ENCODE measurements at places on chromosomes 16 and 17.
A peak's percentile ranks its signal among the peaks of the same experiment; 100 is the strongest.

DNA sequence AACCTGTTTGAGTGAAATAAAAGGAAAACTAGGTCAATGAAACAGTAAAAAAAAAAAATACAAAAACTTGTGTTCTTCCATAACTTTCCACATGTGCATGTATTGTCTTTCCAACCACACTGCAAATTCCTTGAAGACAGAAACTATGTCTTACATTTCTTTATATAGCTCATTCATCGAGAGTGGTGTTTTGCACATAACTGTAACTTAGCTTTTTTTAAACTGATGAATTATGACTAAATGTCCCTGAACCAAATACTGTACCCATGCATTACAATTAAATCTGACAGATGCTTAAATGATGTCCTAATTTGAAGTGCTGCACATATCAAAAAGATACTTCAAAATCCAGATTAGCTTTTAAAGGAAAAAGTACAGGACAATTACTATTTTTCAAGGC is 50.1 kb downstream of the BRIP1 start:
- no peak for DNase-seq

DNA sequence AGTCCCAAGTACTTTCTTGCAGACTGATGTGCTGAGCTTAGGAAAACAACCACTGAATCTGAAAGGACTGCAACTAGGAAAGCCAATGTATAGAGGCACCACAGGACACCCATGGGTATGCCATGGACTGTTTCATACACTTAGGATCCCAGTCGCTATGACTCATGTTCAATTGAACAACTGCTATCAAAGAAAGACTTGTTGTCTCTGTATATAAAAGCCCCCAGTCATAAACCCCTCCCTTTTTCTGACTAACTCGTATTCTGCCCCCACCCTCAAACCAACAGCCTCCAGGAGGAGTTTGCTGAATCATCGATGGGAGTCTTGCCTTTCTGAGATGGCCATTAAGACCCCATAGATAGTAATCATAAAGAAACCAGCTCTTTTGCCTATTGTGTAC is 205.4 kb downstream of the ANKFN1 start:
- no peak for DNase-seq

GRCh38 chr16:31064882-31065461 is 9.1 kb downstream of the ZNF668 start:
- no peak for DNase-seq

GRCh38 chr17:73924909-73925186 is 278.6 kb upstream of the RPL38 start:
- no peak for DNase-seq

DNA sequence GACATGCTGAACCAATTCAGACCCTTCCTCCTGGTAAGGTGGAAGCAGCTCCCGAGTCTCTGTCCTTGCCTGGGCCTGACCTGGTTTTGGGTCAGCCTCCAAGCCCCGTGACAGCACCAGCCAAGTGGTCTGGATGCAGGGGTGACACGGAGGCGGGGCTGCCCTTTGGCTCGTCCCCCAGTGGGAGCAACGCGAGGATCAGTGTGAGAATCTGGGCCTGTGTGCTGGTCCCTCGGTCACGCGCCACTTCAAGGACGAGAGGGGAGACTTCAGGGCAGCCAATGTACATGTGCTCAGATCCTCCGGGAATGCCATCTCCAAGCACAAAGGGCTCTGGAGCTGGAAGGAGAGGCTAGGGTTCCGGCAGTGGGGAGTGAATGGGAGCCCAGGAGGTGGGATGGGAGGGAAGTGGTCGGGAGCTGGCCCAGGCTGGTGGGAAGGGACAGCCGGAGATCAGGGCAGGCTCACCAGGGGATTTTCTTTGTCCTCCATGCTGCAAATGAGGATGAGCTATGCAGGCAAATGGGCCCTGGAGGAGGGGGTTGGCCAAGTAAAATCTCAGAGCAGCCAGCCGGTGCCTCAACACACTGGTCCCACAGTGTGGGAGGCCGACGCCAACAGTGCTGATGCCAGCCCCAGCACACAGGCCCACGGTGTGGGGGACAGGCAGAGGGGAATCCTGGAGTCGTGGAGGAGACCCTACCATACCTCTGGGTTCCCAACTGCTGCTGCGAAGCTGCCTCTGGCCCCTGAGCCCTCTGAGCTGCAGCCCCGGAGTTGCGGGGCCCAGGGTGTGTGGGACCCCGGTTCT is 4.2 kb upstream of the NDRG4 start:
- DNase-seq = no peak

DNA sequence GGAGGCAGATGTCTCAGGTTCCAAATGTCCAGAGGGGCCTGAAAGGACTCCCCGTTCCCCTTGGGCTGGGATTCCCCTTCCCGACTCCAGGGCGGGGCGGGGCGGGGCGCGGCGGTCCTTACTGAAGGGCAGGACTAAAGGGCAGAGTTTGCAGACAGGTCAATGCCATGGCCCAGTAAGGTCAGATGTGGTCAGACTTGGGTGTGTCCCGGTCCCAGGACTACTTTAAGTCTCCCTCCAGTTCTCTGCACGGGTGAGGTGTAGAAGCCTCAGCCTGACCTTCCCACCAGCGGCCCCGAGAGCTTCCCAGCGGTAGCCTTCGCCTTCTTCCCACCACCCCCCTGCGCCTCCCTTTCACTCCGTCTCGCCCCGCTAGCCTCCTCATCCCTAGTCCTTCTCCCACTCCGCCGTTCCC is 532 bp downstream of the KDM6B start:
- peak; percentile 36 for DNase-seq

DNA sequence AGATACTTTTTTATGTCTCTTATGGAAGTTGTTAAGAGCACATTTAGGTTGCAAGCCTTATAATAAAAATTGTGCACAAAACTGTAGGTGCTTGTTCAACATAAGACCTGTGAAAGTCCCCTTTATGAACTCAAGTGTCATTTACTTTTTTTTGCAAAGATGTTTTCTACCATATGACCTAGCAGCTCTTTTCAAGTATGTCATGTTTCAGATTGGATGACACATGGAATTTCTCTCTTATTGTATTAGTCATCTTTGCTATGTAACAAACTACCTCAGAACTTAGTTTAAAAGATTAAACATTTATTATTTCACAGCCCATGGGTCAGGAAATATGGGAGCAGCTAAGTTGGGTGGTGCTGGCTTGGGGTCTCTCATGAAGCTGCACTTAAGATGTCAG is 57.9 kb downstream of the PHKB start:
- DNase-seq = no peak

DNA sequence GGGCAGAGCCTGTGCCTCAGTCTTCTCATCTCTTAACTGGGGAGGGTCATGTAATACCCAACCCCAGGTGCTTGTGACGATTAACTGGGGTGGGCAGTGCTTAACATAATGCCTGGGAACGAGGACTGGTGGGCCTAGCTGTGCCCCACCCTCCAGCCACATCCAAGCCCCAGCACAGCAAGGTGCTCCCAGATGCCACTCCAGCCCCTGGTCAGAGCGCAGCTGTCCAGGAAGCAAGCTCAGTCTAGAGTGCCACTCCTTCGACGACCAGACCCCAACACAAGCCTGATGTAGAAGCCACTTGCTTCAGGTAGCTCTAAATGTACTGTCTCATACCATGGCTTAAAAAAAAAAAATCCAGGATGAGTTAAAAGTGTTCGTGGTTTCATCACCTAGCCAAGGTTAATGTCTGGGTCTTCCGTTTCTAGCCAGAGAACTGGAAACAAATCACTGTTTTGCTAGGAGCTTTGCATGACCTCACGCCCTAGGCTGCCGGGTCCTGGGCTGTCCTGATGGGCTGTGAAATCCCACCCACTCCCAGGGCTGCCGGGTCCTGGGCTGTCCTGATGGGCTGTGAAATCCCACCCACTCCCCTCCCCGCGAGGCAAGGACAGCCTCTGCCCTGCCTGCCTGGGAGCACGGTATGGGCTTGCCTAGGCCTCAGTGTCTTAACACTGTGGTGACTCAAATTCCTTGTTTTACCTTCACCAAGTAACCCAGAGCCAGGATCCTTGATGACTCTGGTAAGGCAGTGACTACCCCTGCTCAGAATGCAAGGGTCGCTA is 7.7 kb downstream of the MIEF2 start:
- DNase-seq = no peak

GRCh38 chr17:80909635-80910034 is 82.0 kb upstream of the CHMP6 start:
- no peak for DNase-seq

- DNase-seq = no peak
These were observed 90.2 kb downstream of the SYCE1L start for GRCh38 chr16:77289331-77289809.

DNA sequence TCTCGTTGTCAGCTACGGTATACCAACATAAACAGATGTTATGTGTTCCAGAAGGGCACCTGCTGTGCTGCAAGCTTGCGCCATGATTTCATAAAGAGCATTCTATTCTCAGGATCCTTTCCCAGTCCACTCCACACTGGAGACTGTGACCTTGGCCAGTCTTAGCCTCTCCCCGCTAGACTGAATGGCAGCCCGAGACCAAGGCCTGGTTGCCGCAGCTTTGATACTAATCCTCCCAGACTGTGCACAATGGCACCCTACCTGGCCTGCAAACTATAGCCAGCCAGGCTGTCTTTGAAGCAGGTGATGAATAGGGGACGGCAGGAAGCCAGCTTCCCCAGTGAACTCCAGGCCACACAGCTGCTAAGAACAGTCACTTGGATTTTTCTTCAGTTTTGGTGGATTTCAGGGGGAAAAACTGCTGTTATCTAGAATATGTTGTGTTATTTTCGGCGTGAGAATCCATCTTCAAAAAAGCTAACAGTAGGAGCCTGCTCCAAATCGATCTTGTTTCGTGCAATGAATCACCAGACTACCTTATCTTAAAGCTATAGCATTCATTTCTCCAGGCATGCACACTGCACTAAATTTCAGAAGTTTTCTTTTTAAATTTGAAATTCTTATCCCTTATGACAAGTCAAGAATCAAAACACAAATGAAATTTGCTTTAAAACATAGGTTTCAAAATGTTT is 289.0 kb downstream of the CEP112 start:
- DNase-seq = no peak

DNA sequence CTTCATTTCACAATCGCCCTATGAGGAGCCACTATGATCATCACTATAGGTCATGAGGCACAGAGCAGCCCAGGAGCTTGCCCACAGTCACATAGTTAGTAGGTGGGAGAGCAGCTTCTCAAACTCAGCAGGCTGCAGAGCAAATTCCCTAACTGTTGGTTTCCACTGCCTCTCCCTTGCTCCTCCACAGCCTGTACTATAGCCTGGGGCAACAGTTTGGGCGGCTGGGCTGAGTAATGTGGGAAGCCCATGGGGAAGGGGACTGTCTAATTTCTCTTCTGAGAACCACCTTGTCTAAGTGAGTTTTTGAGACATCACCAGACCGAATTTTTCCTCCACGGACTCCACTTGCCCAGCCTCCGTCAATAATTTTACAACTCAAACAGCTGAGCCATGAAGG is 73.4 kb upstream of the GPR139 start:
- no peak for DNase-seq

- no peak for DNase-seq
These were observed 301.7 kb downstream of the KIF2B start for GRCh38 chr17:54124456-54124855.

DNA sequence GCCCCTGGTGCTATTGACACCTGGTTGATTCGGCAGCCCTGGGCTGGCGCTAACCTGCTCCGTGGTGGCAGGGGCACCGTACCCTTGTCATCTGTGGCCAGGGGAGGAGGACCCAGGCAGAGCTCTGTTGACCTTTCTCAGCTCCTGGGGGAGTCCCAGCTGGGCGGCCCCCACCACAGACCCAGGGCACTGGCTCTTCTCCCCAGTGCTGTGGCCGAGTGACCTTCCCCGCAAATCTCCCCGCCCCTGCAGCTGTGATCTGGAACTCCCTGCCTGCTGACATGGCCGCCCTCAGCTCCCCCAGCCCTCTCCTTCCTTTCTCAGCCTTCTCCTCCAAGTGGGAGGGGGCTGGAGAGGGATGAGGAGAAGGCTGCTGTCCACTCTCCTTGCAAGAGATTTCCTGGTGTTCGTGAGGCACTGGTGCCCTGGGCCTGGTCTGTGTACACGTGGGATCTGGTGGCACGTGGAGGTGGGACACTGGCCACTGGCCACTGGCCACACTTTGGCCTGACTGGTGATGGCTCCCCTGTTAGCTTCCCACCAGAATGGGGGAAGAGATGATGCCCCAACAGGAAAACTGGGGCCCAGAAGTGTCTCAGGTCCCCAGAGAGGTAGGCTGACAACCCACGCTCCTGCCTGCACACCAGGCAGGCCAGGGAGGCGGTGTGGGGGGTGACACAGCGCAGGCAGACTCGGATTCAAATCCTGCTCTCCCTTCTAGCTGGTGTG is 8.2 kb downstream of the FMNL1 start:
- no peak for DNase-seq

GRCh38 chr16:11582157-11582814 is 4.4 kb downstream of the LITAF start:
- DNase-seq = no peak

- DNase-seq = no peak
These were observed 12.9 kb upstream of the ZKSCAN2 start for GRCh38 chr16:25270577-25270976.

- no peak for DNase-seq
These were observed at the start of gene WIPI1 for GRCh38 chr17:68457168-68457538. Gene WIPI1, minus strand, starts transcription at chr17:68457496. Its CDS starts 75 bp downstream, at chr17:68457421.

GRCh38 chr17:83148317-83149028 is 69.1 kb downstream of the METRNL start:
- no peak for DNase-seq

DNA sequence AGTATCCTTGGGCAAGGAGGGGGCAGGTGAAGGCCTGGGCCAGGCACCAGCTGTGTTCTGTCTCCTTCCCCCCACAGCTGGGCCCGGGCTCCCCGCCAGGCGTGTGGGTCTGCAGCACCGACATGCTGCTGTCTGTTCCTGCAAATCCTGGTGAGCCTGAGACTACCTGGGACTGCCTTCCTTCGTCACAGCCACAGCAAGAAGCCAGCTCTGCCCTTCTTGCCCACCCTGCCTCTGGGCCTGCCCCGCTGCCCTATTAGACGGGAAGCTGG is 12.3 kb downstream of the FCSK start:
- DNase-seq = no peak

GRCh38 chr16:58042886-58043515 is 17.4 kb downstream of the MMP15 start:
- DNase-seq = no peak

- DNase-seq = no peak
These were observed 50.3 kb downstream of the ABCC12 start for GRCh38 chr16:48105456-48105855.

DNA sequence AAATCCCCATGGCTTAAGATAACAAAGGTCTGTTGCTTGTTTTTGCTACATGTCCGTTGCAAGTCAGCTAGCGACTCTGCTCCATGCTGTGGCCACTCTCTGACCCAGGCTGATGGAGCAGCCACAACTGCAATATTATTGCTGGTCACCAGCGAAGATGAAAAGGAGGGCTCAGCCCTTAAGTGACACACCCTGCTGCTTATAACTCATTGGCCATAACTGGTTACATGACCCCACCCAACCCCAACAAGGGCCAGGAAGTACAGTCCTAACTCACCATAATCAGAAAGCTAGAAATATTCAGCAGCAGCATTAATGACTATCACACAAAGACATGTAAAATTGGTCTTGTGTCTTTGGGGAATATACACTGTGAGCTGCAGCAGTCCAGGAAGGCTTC is 224.3 kb downstream of the SOX9 start:
- no peak for DNase-seq

Data from stimulated activated CD4-positive, alpha-beta T cell treated with anti-CD3 and anti-CD28 coated beads, Interleukin-15, amount 100 ng/mL, for 1 hour (primary cell).